ENCODE measurements at places on chromosomes 1 and 21. TPM values are rescaled to one million over a fixed set of nuclear protein-coding genes. Genes with fewer than 3 reads are reported as not detected.

GRCh38 chr1:178461104-178461503 is 35.7 kb downstream of the CLEC20A start:
- no peak for DNase-seq

GRCh38 chr21:38120984-38121855 is 135.6 kb upstream of the KCNJ15 start:
- no peak for DNase-seq

GRCh38 chr1:222995236-222995580 is 147.8 kb downstream of the TLR5 start:
- DNase-seq, result no peak

- no peak for DNase-seq
These were observed 204.6 kb upstream of the TMPRSS15 start for GRCh38 chr21:18608226-18608625.

- DNase-seq, result no peak
These were observed 140.6 kb downstream of the VPS13D start for GRCh38 chr1:12370333-12370975.

TAF13 gene
- 31.0 TPM for total RNA-seq

- DNase-seq, result no peak
These were observed 34.3 kb downstream of the SLC37A1 start for GRCh38 chr21:42547906-42548365.

C1orf226 gene
- 3.9 TPM for total RNA-seq

TDRD10 gene
- total RNA-seq, result 7.5 TPM

ZSWIM5 gene
- total RNA-seq, result 20.1 TPM

DNA sequence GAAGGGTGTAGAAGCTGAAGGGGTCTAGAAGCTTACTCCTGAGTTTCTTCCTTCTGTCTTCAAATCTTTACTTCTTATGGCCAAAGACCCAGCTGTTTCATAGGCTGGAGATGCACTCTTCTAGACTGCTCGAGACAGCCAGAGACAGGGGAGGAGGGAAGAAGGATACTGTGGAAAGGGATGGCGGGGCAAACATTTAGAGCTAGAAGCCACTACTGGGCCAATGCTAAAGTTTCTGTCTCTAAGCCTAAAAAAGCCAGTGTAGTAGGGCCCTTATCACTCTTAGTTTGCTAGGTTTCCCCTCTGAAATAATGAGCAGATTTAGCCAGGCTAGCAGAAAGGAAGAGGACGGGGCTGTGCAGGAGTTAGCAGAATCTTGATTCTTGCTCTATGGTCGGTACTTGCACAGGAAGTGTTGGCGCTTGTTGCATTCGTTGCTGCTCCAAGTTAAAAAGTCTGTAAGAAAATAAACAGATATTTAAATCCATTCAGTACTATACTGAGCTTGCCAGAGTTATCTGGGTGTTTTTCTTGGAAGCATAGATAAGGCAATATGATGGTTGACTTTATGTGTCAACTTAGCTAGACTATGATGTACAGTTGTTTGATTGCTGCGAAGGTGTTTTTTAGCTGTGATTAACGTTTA is 16.9 kb downstream of the REG4 start:
- no peak for DNase-seq

PIAS3 gene
- total RNA-seq, result 7.5 TPM

FLVCR1 gene
- total RNA-seq, result 4.2 TPM

Data from adrenal gland (tissue), 19 donors.